ENCODE measurements at places on chromosomes 4 and X.
A peak's percentile ranks its signal among the peaks of the same experiment; 100 is the strongest.

GRCh38 chrX:126481916-126482315 lies 70.7 kb downstream of the DCAF12L1 start:
- DNase-seq: no peak

GRCh38 chr4:115219315-115219860 lies 106.0 kb upstream of the NDST4 start:
- DNase-seq: no peak

DNA sequence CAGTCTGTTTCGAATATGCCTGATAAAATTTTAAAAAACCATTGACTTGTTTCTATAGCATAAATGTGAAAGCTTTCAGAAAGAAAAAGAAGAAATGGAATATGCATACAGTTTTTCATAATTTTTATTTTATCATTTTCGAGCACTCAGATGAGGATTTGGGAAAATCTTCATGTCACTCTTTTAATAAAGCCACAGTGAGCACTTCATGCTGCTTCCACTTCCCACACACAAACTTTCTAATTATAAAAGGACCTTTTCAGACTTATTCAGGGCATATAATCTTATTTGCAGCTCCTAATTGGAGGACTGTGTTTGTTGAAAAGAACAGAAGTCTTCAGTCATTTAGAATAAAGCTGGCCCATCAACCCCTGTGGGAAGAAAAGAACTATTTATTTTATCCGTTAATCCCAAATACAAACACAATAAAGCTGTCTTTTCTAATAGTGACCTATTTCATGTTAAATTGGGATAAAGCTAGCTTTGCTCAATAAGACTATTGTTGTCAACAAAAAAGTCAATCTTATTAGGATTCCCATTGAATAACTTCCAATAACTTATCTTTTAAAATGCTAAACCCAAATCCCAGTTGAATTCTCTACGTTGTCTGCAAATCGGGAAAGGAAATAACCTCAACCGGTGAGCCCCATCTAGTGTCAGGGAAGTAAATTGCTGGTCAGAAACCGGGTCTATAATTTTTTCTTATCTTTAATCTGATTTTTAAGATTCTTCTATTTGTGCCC lies 211.5 kb downstream of the PDGFRA start:
- peak; percentile 3 for DNase-seq

DNA sequence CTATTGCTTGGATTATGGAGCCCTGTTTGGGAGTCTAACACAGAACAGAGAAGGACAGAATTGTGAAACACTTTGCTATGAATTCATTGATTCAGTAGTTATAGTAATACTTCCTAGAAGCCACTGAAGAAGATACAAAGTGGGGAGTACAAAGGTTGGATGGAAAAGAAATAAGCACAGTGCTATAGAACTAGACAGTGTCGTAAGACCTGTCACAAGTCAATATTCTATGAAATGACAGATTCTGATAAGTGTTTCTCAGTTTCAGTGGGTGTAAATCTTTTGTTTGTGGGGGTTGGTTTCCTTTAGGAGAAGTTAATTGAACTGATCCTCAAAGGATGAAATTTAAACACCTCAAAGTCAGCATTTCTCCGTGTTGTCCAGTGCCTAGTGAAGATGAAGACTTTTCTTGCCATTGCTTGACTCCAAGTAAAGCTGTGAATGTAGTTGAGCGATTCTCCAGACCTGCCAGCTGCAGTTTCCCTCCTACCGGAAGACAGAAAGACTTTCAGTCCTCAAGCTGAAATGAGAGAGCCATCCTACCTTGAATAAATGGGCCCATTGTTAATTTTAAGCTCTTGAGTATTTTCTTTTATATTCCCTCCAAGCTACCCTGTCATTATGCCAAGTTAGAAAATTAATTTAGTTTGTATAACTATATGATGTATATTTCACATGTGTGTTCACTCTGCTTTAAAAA lies 7.9 kb downstream of the PDLIM5 start:
- DNase-seq: no peak

GRCh38 chr4:4871573-4872313 lies 12.3 kb downstream of the MSX1 start:
- no peak for DNase-seq

DNA sequence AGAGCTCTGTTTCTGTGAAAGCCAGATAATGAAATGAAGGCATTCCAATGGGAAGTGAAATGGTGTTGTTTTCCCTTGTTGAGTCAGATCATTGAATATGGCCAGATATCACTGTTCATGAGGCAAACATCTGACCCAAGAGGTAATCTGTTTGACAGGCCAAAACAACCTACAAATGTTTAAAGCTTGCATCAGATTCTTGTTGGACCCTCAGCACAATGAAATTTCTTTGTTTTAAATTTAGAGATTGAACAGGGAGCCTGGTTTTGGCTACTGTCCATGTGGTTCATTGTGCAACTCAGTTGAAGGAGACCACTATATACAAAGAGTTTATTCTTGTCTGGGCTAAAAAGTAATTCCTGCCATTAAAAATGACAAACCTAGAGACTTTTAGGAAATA lies 159.1 kb downstream of the AFF2 start:
- no peak for DNase-seq

- DNase-seq: no peak
These were observed 51.8 kb upstream of the BCOR start for GRCh38 chrX:40149286-40150175.

DNA sequence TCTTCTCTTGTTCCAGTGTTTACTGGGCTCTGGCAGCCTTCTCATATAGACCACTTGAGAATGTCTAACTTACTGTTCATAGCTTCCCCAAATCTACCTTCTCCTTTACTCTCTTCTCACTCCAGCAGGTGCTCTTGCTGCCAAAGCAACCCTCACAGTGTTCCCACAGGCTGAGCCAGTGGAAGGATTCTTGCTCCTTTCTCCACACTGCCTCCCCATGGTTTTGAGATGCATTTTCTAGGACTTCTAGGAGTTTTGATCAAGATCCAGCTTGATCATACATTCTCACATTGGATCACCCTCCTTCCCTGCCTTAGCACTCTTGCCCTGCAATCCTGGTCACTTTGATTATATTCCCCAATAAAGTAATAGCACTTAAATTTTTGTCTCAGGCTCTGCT lies 230.8 kb downstream of the TMEM47 start:
- no peak for DNase-seq

DNA sequence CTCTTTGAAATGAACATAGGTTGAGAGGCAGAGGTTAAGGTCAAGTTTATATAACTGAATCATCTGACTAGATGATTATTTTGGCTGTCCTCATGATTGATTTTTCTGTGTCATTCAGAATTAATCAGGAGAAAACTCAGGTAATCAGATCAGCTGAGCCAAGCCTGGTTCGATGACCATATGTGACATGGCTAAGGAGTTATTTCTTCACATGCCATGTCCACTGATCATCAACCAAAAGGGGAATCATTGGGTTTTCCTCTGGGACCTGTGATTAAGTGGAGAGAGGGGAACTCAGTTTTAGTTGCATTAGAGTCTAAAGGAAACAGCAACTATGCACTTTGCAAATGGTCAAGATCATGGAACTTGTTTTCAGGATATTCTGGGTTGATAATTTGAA lies 20.3 kb upstream of the PACRGL start:
- DNase-seq: no peak

DNA sequence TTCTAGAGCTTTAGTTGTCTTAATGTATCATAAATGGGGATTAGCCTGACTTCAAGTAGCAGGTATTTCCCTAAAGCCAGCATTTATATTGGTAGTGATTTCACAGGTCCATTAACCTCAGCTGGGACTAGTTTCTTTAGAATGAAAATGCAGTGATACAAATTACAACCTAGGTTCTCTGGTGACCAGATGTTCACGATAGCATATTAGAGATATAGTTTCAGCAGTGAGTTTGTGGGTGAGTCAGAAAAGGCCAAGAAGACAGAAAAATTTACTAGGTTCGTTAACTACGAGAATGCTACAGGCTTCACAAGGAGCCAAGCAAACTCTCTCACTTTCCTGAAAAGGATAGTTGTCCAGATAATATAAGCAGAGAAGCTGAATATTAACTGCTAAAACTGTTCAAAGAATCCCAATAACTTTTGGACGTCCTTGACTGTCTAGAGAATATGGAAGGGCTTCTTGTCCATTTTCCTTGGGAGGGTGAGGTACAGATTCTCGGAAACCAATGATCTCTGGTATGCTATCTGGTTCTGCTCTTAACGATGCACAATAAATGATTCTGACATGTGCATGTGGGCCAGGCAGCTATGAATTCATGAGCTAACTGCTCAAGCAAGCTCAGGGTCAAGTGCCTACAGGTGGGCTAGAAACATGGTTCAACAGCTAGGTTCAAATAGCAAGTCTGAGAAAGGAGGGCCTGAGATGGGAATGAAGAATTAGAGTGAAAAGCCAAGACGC lies 6.0 kb upstream of the SPCS3 start:
- DNase-seq: no peak

GRCh38 chr4:87007528-87008446 lies 73.0 kb downstream of the AFF1 start:
- DNase-seq: no peak

- no peak for DNase-seq
These were observed 27.0 kb upstream of the NKAP start for GRCh38 chrX:119970574-119970973.

DNA sequence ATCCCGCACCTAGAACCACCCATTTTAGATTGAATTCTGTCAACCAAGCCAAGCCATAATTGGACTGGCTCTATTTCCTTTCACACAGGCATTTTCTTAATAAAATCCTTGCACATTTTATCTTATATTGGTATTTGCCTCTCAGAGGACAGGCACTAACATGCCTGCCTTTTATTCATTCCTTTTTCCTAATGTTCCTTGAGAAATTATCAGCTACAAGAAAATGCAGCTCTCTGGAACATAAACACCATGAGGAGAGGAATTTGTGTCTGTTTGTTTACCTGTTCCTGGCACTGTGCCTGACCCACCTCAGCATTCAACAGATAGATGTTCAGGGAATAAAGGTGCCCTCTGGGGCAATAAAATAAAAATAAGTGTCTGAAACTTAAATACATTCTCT lies 116.2 kb downstream of the PDHA2 start:
- DNase-seq: no peak

GRCh38 chr4:77176640-77177039 lies 19.6 kb downstream of the CCNG2 start:
- DNase-seq: no peak

GRCh38 chr4:26084414-26084813 lies 170.4 kb downstream of the SMIM20 start:
- no peak for DNase-seq

GRCh38 chrX:45632506-45632905 lies 431.8 kb upstream of the DIPK2B start:
- no peak for DNase-seq

- no peak for DNase-seq
These were observed 148.7 kb downstream of the FSTL5 start for GRCh38 chr4:162015090-162015489.

- DNase-seq: peak; percentile 19
These were observed 93.7 kb downstream of the ADGRL3 start for GRCh38 chr4:61293707-61294400.

- DNase-seq: no peak
These were observed 28.0 kb upstream of the BANK1 start for GRCh38 chr4:101762534-101762933.

- peak; percentile 77 for DNase-seq
These were observed 142.5 kb downstream of the CHIC2 start for GRCh38 chr4:53921856-53922255.

- no peak for DNase-seq
These were observed 183.1 kb downstream of the HS6ST2 start for GRCh38 chrX:132775263-132775823.

DNA sequence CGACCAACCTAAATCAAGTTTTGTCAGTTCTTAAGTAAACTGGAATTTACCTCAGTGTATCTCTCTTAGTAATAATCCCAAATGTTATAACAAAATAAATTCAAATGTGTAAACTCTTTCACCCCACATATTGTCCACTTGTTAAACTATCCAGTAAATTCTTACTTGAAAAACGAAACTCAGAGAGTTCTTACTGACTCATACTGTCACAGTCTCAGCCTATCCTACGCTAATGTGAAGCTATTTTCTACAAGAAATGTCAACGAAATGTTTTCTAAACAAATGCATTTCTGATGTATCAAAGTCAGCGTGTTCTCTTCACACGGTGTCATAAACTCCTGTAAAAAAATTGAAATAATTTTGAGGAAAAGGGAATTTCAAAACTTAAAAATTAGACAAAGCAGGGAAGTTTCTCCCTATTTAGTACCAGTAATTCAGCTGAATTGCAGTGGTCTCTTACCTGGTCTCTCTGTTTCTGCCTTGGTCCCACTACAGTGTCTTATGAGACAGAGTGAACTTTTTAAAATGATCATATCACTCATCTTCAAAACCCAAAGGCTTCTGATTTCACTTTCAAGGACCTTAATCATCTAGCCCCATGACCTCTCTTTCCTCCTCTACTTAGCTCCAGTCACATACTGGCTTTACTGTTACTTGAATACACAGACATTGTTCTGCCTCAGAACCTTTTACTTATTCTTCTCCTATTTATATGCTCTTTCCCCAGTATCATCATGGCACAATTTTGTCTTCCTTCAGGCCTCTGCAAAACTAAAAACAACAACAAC lies 63.3 kb downstream of the DCAF8L1 start:
- DNase-seq: no peak

- no peak for DNase-seq
These were observed 106.0 kb upstream of the NOCT start for GRCh38 chr4:138909587-138909986.

- DNase-seq: no peak
These were observed 99.1 kb upstream of the SMIM10 start for GRCh38 chrX:134891652-134892051.

GRCh38 chrX:47198026-47198686 lies 4.5 kb downstream of the UBA1 start:
- no peak for DNase-seq

- DNase-seq: no peak
These were observed 108.3 kb downstream of the APBB2 start for GRCh38 chr4:41106081-41106480.

DNA sequence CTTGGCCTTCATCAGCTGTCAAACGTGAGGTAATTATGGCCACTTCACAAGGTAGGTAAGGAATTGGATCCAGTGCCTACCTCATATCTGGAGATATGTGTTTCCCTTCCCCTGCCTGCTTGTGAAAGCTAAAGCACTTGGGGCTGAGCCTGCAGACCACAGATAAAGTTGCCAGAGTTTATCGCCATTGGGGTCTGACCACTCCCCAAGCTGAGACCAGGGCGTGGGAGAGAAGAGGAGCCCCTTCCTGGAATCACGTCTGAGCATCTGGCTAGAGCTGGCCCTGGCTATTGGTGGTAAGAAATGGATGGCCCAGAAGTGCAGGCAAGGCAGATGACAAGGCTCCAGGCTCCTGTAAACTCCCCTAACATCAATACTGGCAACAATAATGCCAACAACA lies 2.7 kb downstream of the ALAS2 start:
- no peak for DNase-seq

DNA sequence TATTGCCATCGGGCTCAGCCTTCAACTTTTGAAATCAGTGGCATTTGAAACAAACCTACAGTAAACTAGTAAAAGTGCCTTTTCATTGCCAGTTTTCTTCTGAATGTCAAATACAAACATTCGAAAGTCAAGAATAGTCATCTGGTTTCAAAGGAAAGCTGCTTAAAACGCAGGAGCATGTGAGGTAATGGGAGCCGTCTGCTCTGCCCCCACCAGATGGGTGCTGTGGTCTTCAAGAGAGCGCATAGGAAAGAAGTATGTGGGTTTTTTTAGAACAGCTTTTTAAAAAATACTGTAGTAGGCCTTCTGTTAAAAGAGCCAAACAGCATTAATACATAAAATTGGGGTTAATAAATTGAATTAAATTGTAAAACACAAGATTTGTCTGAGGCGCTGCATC lies 88.6 kb downstream of the STOX2 start:
- no peak for DNase-seq
